ENCODE measurements at places on chromosomes 1 and 21.

DNA sequence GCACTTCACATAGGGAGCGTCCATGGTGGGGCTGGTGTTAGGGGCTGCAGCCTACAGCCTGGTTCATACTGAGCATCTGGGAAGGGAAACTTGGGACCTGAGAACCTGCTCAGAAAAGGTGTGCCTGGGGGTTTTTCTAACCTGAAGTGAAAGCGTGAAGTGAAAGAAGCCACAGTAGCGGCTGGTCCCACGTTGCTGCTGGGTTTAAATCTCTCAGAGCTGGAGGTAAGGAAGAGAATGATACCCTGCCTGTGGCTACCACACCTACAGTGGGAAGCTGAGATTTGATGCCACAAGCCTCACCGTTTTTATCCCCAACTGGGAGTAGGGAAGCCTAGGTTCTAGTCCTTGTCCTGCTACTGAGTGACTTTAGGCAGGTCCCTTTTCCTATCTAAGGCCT lies 21.0 kb upstream of the FUCA1 start:
- DNase-seq = no peak

- no peak for DNase-seq
These were observed 53.4 kb downstream of the WLS start for GRCh38 chr1:68178821-68179490.

- DNase-seq = no peak
These were observed 199.7 kb downstream of the GRIK3 start for GRCh38 chr1:36834586-36834985.

DNA sequence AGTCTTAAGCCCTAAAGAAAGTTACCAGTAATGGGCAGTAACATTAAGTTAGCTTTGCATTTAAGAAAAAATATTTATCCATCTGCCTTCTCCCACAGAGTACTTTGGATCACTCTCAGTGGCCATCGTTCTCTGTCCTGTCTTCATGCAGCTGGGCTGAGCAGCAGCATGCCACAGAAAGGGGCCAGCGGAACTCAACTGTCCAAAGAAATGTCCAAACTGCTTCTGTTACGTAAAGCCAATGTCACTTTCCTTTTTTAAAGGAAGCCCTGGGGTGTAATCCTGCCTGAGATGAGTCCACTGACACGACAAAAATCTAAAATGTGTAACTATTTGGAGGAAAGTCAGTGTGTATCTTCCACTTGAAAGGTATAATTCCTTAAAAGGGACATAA lies 291.6 kb downstream of the SMYD3 start:
- DNase-seq = no peak

DNA sequence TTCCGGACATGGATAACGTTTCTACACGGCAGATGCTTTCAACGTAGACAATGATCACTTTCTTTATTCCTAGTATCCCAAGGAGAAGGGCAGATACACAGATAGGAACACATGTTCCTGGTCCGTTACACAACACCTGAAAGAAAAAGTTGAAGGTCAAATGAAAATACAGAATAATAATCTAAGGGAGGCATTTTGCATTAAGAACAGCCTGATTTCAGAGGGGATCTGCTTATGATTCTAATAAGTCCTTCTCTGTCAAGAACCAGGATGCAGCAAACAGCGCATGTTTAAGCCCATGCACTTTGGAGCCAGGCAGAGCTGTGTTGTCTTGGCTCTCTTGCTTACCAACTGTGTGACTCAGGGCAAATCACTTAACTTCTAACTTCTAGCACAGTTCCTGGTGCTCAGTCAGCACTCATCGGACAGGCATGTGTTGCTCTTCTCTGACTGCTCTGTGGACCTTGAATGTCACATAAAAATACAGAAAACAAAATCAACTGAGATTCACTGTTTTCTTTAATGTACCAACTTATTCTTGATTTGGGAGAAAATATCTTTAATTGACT lies 56.3 kb upstream of the CNN3 start:
- no peak for DNase-seq

DNA sequence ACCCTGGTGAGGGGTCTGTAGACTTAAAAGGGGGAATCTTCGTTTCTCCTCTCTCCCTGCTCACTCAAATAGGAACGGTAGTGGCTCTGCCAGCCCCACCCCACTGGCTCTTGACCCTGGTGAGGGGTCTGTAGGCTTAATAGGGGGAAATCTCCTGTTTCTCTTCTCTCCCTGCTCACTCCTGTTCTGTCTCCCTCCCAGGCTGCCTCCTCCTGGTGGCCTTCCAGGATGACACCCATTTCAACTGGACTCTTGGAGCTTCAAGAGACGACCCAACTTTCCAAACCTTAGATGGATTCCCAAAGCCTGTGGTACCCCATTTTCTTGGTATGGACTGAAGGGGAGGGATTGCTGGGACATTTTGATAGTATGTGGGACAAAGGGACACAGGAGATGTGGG lies 1.4 kb upstream of the EPHB2 start:
- DNase-seq = no peak

DNA sequence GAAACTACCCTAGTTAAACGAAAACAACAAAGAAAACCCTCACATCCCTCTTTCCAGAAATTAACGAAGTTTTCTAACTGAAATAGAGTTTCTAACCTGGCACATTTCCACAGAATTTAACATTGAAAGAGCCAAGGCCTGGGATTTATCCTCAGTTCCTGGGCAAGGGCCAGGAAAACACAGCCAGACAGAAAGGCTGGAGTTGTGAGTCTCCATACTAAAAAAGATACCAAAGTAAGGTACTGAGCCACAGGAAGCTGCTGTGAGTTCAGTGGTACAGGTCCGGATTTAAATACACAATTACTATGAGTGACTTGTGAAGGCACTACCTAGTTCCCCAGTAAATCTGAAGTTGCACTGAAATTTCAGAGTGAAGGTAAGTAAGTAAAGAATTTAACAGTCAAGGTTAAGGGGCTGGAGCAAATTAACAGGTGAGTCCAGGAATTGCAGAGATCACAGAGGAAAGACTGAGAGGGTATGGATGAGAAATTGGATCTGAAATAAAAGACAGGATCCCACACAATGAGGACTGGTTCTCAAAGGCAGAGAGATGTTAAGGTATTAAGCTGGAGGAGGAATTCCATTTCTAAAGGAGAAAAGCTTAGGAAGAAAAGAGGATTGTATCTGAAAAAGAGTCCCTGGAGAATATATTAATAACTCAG lies 905 bp downstream of the LIX1L start:
- no peak for DNase-seq

DNA sequence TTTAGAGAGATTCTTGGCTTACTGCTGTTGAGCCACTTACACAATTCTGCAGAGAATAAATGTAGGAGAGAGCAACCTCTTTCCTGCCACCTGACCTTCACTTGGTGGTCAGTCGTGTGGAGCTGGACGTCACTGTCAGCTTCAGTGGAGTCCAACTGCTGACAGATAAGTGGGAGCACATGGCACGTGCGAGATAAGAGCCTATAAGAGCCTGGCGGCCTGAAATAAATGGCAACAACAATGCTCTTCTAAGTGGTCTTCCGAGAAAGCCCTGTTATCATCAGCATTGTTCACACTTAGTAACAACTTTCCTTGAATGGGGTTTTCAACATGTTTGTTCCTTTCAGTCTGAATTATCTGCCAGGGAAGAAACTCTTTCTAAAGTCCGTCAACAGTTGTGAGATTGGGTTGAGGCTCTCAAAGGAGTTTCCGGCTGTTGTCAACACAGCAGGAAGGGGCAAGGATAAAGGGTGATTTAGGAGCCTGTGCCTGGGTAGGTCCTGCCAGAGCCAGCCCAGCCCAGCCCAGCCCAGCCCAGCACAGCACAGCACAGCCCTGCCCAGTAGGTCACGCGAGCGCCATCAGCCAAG lies 57.2 kb upstream of the RUNX1 start:
- no peak for DNase-seq

DNA sequence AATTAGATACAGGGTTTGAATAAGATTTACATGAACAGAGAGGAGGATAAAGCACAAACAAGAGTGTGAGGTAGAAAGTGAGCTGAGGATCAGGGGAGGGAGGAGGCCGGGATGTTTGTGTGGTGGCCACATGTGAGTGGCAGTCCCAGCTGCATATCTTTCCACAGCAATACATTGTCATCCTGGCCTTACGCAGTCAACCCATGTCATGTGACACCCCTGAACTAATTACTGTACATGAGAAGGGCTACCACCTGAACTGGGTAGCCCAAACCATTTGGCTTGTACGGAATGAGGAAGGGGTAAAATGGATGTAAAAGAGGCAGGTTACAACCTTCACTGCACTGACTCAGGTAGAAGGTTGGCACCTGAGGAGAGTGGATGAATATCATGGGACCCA lies 4.2 kb downstream of the SLAMF7 start:
- DNase-seq = no peak

DNA sequence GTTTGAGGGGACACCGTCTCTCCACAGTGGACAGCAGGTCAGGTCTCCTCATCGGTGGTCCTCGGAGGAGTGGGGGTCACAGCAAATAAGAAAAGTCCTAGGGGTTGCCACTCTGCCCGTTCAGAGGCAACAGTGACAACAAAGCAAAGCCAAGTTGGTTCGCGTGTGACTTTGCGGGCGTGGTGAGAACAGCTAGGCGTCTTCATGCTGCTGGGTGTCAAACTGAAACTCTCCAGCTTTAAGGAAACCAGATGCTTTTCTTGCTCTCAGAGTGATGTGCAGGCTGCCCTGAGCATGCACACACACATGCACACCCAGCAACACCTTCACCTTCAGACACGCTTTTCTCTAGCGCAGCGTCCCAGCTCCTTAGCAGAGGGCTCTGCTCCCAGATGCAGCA lies 70.1 kb upstream of the ARHGEF16 start:
- DNase-seq = no peak

Measured in esophagus squamous epithelium (tissue), 5 donors.